ENCODE measurements at places on chromosomes 5 and 9.

DNA sequence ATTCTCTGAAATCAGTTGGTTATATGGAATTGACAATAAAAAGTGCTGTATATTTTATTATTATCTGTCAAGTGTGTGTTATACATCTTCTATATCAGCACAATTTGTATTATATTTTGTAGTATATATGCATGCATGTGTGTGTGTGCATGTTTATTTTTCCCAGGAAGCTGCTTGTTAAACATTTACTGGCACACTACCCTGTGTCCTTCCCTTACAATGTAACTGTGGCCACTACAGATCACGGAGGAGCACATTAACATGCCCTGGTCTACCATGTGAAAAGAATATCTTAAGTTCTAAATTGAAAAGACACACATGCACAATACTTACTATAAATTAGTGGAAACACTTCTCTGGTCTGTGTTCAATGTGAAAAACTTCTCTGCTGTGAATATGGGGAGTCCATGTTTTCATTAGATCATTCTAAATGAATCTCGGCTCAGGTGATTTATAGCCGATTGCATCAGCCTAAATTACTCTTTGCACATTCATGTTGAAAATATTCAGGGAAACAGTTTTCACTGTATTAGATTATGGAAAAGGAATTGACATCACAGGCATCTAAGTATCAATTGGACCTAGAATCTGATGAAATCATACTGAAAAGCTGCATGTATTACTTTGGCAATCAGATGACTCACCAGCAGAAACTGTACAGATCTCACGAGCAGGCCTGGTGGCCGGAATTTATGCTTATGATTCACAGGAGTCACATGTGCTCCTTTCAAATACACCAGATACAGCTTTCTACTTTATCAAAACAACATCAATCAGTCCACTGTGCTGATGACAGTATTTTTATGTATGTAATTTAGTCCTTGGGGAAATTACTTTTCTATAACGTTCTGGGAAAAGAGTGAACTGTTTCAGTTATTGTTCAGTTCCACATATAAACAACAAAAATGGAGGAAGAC is 39.4 kb downstream of the LURAP1L start:
- DNase-seq, result no peak

- DNase-seq, result no peak
These were observed 93.5 kb upstream of the CACNA1B start for GRCh38 chr9:137784046-137784445.

DNA sequence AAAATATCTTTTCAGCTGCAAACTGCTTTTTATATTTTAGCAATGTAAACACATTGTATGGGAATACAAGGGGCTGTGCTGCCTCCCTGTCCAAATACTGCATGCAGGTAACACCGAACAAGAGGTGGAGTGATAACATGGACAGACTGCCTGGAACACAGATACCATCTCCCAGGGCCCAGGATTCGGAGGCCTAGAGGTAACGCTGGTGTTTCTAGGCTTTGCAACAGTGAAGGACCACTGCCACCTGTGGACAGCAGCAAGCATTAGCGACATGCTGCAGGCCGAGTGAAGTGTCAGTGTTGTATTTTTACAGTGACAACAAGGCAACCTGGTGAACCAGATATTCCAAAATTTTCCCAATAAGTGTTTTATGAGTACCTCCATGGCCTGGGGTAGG is 379.1 kb downstream of the DMRT2 start:
- peak; percentile 59 for DNase-seq

GRCh38 chr5:88518131-88519016 is 249.7 kb upstream of the TMEM161B start:
- DNase-seq, result no peak

GRCh38 chr9:116149844-116150243 is 3.7 kb upstream of the PAPPA start:
- DNase-seq, result no peak

- DNase-seq, result no peak
These were observed 76.5 kb downstream of the DAP start for GRCh38 chr5:10684303-10685086.

DNA sequence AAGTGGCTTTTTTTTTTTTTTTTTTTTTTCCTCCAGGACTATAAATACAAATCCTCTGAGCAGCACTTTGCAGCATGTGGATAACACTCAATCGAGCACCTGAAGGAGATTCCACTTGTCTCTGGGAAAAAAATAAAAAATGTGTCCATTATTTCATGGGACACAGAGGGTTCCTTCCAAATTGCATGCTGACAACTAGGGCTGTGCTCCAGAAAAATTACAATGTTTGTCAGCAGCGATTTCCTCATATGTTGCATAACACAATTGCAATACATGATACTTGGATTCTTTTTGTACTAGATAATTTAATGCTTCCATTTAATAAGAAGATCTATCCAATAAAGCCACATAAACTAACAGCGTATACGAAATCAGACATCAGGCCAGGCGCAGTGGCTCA is 84.4 kb downstream of the CDH18 start:
- DNase-seq, result no peak

DNA sequence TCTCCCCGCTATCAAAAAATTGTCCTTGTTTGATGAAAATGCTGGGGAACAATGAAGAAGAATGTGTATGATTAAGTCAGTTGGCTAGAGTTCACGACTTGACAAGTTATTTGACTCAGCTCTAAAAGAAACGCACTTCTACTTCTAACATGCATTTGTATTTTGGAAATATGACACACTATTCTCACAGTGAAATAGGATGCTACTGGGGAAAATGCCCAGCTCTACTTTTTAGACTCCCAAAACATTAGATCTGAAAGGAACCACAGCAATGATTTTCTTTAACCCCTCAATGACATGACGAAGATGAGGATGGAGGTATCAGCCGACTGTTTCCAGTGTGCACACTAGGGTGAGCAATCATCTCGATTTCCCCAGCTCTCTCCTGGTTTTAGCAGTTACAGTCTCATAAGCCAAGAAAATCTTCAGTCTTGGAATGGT is 83.6 kb upstream of the PCSK1 start:
- DNase-seq, result no peak
